Cardiac septum (tissue), 1 donor: ENCODE measurements at places on chromosomes 16 and 17.

DNA sequence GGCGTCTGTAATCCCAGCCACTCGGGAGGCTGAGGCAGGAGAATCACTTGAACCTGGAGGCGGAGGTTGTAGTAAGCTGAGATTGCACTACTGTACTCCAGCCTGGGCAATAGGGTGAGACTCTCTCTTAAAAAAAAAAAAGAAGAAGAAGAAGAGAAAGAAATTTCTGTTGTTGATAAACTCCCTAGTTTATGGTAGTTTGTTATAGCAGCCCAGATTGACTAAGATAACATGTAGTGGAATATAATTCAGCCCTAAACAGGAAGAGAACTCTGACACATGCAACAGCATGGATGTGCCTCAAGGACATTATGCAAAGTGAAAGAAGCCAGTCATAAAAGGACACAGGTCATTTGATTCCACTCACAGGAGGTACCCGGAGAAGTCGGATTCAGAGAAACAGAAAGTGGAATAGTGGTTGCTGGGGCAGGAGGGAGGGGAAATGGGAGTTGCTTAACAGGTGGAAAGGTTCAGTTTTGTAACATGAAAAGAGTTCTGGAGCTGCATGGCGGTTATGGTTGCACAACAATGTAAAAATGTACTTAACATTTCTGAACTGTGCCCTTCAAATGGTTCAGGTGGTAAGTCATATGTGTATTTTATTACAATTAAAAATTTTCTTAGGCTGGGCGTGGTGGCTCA, 26.0 kb upstream of the PRM1 start:
- no peak for DNase-seq

- peak; percentile 63 for DNase-seq
Measured at GRCh38 chr17:142102-142661, 4.8 kb downstream of the SCGB1C2 start.

DNA sequence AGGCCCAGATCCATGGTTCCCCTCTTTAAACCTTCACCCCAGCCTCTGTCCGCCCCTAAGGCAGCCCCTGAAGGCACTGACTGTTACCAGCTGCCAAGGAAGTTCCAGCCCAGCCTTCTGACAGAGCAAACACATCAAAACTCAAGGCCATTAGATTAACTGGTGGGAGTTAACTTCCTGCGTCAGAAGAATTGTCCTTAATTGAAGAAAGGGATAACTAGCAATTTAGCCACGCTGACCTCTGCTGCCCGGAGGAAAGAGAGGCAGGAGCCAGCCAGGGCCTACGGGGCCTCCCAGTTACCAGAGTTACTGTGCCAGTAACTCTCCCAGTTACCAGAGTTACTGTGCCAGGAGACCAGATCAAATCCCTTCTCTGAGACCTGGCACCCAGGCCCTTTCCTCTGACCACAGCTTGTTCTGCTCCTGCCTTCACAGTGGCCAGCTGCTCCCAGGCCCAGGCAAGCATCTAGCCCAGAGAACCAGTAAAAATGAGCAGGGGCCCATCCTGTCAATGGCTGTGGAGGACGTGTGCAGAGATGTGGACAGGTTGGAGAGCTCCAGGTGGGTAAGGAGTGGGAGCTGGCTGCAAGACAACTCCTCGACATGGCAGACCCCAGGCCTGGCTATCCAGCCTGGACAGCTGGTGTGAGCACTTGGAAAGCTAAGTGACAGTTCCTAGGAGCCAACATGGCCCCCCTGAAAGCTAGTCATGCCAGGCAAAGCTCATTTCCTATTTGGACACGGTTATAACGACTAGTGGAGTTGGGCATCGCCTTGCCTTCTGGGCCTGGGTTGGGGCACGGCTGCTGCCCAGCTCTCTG, 2.8 kb upstream of the PITPNM3 start:
- DNase-seq = no peak

GRCh38 chr16:58511933-58512815, 3.1 kb upstream of the SETD6 start:
- peak; percentile 89 for DNase-seq

- no peak for DNase-seq
Measured at GRCh38 chr17:44972953-44973352, 4.8 kb upstream of the C1QL1 start.

- DNase-seq = no peak
Measured at GRCh38 chr16:19722981-19723380, 4.9 kb downstream of the IQCK start.

- DNase-seq = no peak
Measured at GRCh38 chr17:17141860-17142552, 64.1 kb downstream of the PLD6 start.
